ENCODE measurements at places on chromosomes 6 and 20.
A peak's percentile ranks its signal among the peaks of the same experiment; 100 is the strongest.

DNA sequence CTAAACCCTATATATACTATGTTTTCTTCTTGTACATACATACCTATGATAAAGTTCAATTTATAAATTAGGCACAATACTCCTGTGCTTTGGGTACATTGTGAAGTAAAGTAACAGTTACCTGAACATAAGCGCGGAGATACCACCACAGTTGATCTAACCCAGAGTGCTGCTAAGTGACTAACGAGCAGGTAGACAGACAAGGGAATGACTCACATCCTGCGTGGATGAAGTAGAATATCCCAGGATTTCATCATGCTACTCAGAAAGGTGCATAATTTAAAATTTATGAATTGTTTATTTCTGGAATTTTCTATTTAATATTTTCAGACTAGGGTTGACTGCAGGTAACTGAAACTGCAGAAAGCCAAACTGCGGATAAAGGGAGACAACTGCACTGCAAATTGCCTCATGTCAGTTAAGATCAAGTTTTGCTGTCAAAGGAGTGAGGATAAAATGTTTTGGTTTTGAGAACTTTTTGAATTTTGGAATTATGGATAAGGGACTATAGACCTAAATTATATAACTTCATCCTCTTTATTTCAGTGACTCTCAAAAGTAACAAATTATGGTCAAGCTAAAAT lies 14.4 kb downstream of the MKKS start:
- DNase-seq, result peak; percentile 60

DNA sequence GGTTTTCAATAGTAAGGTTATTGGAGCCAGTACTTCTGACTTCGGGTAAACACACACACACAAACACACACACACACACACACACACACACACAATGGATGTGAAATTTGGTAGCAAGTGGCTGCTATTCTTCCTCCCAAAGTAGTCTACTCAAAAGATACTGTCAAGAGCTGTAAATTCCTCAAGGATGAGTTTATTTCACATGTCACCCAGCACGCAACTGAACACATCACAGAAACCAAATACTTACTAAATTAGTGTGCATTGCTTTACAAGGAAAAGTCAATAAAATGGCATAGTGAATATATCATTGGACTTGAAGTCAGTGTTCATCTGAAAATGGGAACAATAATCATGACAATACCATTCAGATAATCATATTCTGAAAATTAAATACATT lies 32.9 kb downstream of the MMUT start:
- DNase-seq, result no peak

DNA sequence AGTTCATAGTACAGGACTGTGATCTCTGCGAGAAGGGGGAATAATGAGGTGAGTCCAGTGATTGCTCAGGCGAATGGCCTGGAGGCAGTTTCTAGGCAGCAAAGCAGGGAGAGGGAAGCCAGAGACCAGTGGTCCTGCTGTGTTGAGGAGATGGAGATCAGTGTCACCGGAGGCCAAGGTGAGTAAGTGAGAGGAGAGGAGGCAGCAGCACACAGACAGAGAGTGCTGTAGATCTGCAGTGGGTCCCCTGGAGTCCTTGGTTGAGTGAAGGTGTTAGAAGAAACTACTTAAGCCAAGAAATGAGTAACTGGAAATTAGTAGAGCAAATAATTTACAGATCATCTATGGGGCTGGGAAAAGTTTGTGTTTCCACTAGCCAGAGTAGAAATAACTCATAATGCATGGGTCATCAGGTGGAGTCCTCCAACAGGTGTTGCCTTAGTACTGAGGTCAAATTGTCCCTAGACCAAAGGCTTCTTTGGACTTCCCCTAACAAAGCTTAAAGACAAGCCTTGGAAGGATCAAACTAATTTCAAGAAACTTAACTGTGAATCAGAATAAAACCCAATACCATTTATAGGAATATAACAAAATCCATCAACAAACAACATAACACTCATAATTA lies 13.6 kb downstream of the HEBP2 start:
- no peak for DNase-seq

DNA sequence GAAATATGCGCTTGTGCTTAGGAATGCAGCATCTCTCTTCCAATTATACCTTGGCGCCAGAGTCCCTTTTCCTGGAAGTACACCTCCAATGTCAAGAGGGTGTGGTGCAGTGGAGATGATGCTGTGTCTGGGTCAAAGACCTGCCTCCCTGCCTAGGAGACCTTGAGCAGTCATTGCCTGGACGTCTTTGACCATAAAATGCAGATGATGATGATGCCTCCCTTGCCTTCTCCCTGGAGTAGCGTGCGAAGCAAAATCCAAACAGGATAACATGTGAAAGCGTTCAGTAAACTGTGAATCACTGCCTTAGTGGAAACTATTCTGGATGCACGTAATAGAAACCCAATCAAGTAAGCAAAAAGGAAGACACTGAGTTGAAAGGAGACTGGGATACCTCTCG lies 97.4 kb upstream of the ARMC2 start:
- no peak for DNase-seq

DNA sequence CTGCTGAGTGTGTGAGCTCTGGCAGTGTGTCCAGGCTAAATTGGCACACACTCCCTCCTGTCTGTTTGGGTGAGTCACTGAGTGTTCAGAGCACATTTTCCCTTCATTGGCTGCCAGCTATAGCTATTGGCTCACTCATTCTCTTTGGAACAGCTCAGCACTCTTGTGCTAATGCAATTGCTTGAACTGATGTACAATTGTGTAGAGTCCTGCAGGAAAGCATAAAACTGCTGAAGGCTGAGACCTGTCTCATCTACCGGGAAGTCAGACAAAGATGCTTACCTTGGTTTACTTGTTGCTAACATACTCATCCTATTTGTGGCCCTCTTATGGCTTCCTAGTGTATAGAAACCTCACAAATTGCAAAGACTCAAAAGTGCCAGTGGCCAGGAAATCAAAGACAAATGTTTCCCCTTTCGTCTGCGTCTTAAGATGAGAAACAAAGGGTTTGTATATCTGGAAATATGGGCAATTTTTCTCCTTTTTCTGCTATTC lies 351.0 kb downstream of the BCKDHB start:
- no peak for DNase-seq

GRCh38 chr6:25007269-25007699 lies 71.5 kb upstream of the RIPOR2 start:
- no peak for DNase-seq

DNA sequence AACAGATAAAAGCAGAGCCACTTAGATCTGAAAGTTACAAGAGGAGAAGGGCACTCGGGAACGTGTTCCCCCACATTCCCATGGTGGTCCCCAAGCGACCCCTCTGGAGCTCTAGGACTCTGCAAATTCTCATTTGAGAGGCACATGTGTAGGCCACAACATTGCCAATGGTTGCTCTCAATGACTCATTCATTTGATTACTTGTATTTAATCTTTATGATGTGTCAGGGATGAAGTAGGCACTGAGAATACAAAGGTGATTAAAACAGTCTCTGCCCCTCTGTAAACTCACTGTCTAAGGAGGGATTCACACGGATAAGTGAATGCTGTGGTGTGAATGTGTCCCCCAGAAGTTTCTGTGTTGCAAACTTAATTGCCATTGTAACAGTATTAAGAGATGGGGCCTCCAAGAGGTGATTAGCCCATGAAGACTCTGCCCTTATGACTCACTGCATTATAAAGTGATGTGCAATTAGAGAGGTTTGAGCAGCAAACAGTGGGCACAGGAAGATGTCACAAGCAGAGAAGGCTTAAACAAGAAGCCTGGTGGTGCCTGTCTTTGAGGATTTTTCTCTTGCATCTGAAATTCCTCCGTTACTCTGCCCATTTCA lies 34.0 kb upstream of the TRAM2 start:
- DNase-seq, result no peak

GRCh38 chr20:906001-906520 lies 10.1 kb downstream of the ANGPT4 start:
- no peak for DNase-seq

- DNase-seq, result peak; percentile 4
Measured at GRCh38 chr6:132919045-132919860, 104.9 kb downstream of the RPS12 start.
